Tibial nerve (tissue), 4 donors: ENCODE measurements at places on chromosomes 11 and 22. TPM values are rescaled to one million over a fixed set of nuclear protein-coding genes. Genes with fewer than 3 reads are reported as not detected.

The IL17REL gene
- not detected for total RNA-seq

The UPK3A gene
- not detected for total RNA-seq

The DDTL gene
- 2.4 TPM for total RNA-seq

The PKDREJ gene
- total RNA-seq = not detected

The OR6A2 gene
- not detected for total RNA-seq

The COX8A gene
- total RNA-seq = 421 TPM

The PTS gene
- total RNA-seq = 40.0 TPM

The BTBD18 gene
- not detected for total RNA-seq

The C1QTNF6 gene
- total RNA-seq = 2.6 TPM

- no peak overlapping the region for H3K27ac ChIP-seq
- no peak for DNase-seq
- H3K36me3 ChIP-seq = no peaks in the 10 kb centered on the region
- H3K27me3 ChIP-seq = no peaks in the 10 kb centered on the region
These were observed 87.7 kb upstream of the BARX2 start for GRCh38 chr11:129287920-129288319.

GRCh38 chr11:68383976-68384501 is 71.6 kb downstream of the LRP5 start:
- H3K4me1 ChIP-seq = peaks cover 29% of the 10 kb centered on the region
- no peak overlapping the region for H3K27ac ChIP-seq
- peak; percentile 62 for DNase-seq
- H3K4me3 ChIP-seq = no peak overlapping the region
- no peaks in the 10 kb centered on the region for H3K27me3 ChIP-seq

- no peak overlapping the region for H3K27ac ChIP-seq
- H3K27me3 ChIP-seq = no peaks in the 10 kb centered on the region
- no peak overlapping the region for H3K4me3 ChIP-seq
- H3K4me1 ChIP-seq = no peaks in the 10 kb centered on the region
- no peak for DNase-seq
- no peaks in the 10 kb centered on the region for H3K36me3 ChIP-seq
These were observed 4.7 kb downstream of the PDE2A start for GRCh38 chr11:72669527-72669926.

DNA sequence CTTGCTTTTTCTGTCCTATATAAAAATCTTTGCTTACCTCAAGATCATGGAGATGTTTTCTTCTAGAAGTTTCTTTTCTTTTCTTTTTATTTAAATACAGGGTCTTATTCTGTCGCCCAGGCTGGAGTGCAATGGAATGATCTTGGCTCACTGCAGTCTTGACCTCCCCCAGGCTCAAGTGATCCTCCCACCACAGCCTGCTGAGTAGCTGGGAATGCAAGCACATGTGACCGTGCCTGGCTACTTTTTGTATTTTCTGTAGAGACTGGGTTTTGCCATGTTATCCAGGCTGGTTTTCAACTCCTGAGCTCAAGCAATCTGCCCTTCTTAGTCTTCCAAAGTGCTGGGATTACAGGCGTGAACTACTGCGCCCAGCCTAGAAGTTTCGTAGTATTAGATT is 45.3 kb downstream of the USP35 start:
- H3K27me3 ChIP-seq = no peaks in the 10 kb centered on the region
- no peaks in the 10 kb centered on the region for H3K36me3 ChIP-seq
- DNase-seq = no peak
- H3K4me1 ChIP-seq = no peaks in the 10 kb centered on the region
- H3K4me3 ChIP-seq = no peak overlapping the region

- no peaks in the 10 kb centered on the region for H3K27me3 ChIP-seq
- DNase-seq = no peak
- no peaks in the 10 kb centered on the region for H3K36me3 ChIP-seq
- no peak overlapping the region for H3K27ac ChIP-seq
- H3K4me3 ChIP-seq = no peak overlapping the region
These were observed 56.7 kb upstream of the GLYATL1B start for GRCh38 chr11:59029366-59029889.

GRCh38 chr11:134328433-134328832 is 3.4 kb upstream of the GLB1L2 start:
- H3K27ac ChIP-seq = no peak overlapping the region
- H3K4me1 ChIP-seq = no peaks in the 10 kb centered on the region
- DNase-seq = no peak
- H3K27me3 ChIP-seq = peaks cover 6% of the 10 kb centered on the region
- H3K36me3 ChIP-seq = no peaks in the 10 kb centered on the region
- H3K4me3 ChIP-seq = no peak overlapping the region

- H3K4me1 ChIP-seq = no peaks in the 10 kb centered on the region
- H3K4me3 ChIP-seq = no peak overlapping the region
- H3K27ac ChIP-seq = no peak overlapping the region
- DNase-seq = no peak
- H3K36me3 ChIP-seq = peaks cover 13% of the 10 kb centered on the region
These were observed 11.2 kb downstream of the MAP4K2 start for GRCh38 chr11:64791781-64792291.

DNA sequence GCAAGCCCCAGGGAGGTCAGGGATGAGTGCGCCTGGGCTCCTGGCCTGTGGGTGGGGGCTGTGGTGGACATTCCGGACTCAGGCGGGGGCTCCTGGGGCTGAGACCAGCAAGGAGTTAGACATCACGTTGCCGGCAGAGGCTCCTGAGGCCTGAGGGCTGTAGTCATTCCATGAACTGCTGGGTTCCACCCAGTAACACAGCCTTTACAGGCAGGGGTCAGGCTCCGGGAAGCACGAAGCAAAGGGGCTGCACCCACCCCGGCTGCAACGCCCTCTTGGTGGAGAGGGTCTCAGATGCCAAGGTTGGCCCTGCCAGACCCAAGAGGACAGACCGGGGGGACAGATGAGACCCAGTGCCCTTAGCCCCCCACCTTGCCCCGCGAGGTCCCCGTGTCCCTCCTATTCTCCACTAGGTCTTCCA is 9.0 kb downstream of the TNNT3 start:
- H3K4me3 ChIP-seq = no peak overlapping the region
- no peaks in the 10 kb centered on the region for H3K27me3 ChIP-seq
- H3K4me1 ChIP-seq = no peaks in the 10 kb centered on the region

DNA sequence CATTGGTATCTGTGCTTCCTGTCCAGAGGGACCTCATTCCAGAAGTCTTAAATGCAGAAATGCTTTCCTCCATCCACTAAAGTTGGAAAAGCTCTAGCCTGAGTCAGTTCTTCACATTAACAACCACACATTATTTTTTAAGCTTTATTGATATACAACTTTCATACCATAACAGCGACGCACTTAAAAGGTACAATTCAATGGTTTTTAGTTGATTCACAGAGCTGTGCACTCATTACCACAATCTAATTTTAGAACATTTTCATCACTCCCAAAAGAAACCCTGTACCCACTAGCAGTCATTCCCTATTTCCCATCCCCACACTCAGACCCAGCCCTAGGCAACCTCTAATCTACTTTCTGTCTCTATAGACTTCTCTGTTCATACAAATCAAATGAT is 27.6 kb downstream of the GALNT18 start:
- no peak overlapping the region for H3K4me3 ChIP-seq
- no peak overlapping the region for H3K27ac ChIP-seq
- no peaks in the 10 kb centered on the region for H3K27me3 ChIP-seq
- DNase-seq = no peak
- no peaks in the 10 kb centered on the region for H3K4me1 ChIP-seq

DNA sequence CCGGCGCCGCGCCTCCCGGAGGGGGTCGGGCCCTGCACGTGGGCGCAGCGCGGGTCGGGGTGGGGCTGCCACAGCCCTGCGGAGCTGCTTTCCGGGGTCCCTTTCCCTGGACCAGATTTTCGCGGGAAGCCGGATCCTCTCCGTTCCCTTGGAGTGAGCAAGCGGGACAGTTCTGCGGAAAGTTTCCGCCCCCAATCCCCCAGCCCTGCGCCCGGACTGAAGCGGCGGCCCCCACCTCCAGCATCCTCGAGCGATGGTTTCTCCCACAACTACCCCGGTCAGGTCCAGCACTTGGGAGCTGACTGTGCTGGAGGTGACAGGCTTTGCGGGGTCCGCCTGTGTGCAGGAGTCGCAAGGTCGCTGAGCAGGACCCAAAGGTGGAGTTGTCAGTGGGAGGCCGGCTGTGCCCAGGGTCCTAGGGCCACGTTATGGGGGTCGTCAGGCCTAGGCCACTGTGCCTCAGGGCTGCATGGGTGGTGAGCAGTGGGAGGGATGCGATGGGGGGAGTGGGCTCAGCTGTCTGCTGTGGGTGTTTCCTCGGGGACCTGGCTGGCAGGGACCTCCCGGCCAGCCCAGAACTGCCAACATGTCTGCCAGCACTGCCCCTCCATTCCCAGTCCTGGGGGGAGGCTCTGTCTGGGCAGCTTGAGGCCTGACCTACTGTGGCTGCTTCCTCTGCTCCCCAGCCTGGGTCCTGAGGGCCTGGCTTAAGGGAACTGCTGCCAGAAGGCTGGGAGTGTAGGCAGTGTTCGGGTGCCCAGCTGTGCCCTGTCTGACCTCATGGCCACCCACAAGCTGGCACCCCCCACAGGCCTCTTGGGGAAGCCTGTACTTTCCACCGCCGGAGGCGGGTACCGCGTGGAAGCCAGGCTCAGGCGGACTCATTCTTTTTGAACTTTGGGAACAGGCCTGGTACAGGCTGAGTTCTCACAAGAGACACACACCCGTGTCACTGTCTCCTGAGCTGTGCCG is 726 bp downstream of the ST3GAL4 start:
- H3K27me3 ChIP-seq = no peaks in the 10 kb centered on the region
- no peak for DNase-seq
- no peaks in the 10 kb centered on the region for H3K36me3 ChIP-seq
- peak overlapping the region; percentile 93 for H3K27ac ChIP-seq

DNA sequence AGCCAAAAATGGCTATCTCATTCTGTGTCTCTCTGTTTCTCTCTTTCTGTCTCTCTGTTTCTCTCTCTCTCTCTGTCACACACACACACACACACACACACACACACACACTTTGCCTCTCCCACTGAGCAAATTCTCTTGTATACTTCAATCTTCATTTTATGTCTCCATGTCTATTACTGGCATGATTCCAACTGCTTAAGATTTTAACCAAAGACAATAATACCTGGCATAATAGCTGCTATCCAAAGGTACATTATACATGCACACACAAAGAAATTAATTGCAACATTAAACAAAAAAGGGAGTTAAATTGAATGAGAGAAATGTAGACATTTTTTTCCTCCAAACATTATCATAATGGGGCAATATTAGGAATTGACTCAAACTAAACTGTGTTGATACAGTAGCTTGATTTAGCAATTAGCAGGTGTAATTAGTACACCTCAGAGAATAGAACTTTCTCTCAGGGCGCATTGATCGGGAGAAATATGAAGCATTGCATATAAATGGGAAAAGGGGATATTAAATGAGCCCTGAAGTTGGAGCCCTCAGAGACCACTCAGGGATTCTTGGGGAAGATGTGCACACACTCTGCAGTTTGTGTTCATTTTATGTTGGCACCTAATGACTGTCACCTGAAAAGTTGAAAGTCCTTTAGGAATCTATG is 17.4 kb upstream of the SLC1A2 start:
- H3K27ac ChIP-seq = no peak overlapping the region
- DNase-seq = no peak

DNA sequence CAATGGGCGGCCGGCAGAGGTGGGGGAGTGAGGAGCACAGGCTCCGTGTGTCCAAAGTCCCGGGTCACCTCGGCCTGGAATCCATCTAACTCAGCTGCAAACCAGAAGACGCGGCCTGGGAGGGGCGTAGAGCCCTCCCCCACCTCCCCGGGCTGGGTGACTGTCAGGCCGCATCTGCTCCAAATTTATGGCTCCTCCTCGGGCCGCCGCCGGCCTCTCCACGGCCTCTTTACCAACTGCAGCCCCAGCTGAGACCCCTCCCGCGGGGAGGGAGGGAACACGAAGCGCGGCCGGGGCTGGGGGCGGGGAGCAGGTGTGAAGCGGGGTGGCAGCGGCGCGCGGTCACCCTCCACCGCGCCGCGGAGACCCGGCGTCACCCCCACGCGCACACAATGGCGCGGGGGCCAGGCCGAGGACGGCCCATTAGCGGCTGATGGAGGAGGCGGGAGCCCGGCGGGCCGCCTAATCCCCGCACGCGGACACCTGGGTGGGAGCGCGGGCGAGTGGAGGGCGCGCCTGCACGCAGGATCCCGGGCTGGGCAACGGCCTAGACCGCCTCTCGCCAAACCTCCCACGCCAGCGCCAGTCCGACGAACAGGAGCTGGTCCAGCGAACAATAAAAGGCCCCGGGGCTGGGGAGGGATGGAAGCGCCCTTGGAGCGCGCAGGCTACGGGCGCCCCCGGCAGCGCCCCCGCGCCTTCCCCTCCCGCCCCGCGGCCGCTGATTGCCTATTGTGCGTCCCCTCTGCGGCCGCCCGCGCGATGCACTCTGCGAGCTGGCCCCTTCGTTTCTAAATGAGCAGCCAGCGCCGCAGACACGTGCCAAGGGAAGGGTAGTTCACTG is 25.9 kb upstream of the ROBO3 start:
- DNase-seq = no peak
- H3K4me3 ChIP-seq = peak overlapping the region; percentile 6
- H3K27ac ChIP-seq = no peak overlapping the region
- no peaks in the 10 kb centered on the region for H3K36me3 ChIP-seq
- peaks cover 15% of the 10 kb centered on the region for H3K4me1 ChIP-seq

DNA sequence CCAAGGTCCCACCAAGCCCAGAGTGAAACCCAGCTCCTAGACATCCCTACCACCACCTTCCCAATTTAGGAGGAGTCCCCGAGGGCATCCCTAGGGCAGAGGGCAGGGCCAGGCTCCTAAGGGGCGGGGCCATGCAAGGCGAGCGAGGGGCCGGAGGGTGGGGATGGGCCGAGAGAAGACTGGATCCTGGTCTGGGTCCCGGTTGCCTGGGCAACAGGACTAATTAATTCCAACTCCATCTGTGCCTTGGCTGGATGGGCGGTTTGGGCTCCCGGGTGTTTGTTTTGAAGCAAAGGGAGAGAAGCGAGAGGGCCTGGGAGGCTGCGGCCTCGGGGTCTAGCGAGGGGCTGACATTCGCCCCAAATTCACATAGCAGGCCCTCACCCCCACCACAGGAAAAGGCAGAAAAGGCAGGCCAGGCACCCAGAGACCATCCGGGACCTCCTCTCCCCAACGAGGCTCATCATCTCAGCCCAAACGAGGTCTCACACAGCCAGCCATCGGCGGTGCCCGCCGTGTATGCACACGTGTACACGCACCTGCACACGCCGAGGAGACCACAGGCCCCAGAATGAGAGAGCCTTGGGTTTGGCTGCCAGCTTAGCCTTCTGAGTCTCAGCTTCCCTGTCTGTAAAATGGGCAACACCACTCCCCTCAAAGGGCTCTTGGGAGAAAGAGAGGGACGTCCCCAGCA is 23.9 kb downstream of the ELFN2 start:
- H3K4me3 ChIP-seq = no peak overlapping the region
- H3K27me3 ChIP-seq = peaks cover 23% of the 10 kb centered on the region
- H3K36me3 ChIP-seq = no peaks in the 10 kb centered on the region
- DNase-seq = no peak
- H3K27ac ChIP-seq = no peak overlapping the region
- H3K4me1 ChIP-seq = peaks cover 39% of the 10 kb centered on the region

DNA sequence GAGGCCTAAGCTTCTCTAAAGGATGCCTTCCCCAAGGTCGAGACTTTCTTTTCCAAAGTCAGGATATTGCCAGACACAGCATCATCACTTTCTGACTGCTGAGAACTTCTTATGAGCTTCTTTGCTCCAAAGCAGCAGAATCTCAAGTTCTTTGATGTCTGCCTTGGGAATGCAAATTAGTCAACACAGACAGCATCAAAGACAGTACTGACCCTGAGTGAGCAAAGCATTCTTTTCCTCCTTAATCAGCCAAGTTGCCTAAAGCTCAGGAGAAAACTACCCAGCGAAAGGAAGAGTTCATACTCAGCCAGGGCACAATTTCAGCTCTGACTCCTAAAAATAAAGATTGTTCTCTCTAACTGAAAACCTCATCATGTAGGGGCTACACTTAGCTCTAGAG is 98.0 kb downstream of the SLC36A4 start:
- H3K27me3 ChIP-seq = no peaks in the 10 kb centered on the region
- no peak overlapping the region for H3K4me3 ChIP-seq
- no peak for DNase-seq
- no peaks in the 10 kb centered on the region for H3K4me1 ChIP-seq
